ENCODE measurements at places on chromosomes 1 and 21. TPM values are rescaled to one million over a fixed set of nuclear protein-coding genes. Genes with fewer than 3 reads are reported as not detected.

The INAVA gene
- 2.3 TPM for total RNA-seq

The CCDC27 gene
- total RNA-seq = 18.3 TPM

- no peak overlapping the region for H3K4me3 ChIP-seq
- peak; percentile 36 for DNase-seq
- no peaks in the 10 kb centered on the region for H3K27me3 ChIP-seq
Measured at GRCh38 chr1:229430761-229431283, 3.1 kb downstream of the ACTA1 start.

The KCNT2 gene
- total RNA-seq = 3.9 TPM

- H3K27me3 ChIP-seq = no peaks in the 10 kb centered on the region
- peak overlapping the region; percentile 19 for H3K27ac ChIP-seq
- no peak overlapping the region for H3K4me3 ChIP-seq
- DNase-seq = peak; percentile 70
- H3K36me3 ChIP-seq = no peaks in the 10 kb centered on the region
- peaks cover 23% of the 10 kb centered on the region for H3K4me1 ChIP-seq
Measured at GRCh38 chr1:165688046-165688445, 10.3 kb downstream of the ALDH9A1 start.

GRCh38 chr1:205518661-205519540, 14.4 kb downstream of the CDK18 start:
- H3K4me1 ChIP-seq = peaks cover 10% of the 10 kb centered on the region
- no peaks in the 10 kb centered on the region for H3K27me3 ChIP-seq
- H3K4me3 ChIP-seq = no peak overlapping the region

GRCh38 chr1:22319608-22320007, 132.0 kb upstream of the ZBTB40 start:
- DNase-seq = no peak
- H3K27me3 ChIP-seq = no peaks in the 10 kb centered on the region
- no peak overlapping the region for H3K27ac ChIP-seq
- no peak overlapping the region for H3K4me3 ChIP-seq
- H3K4me1 ChIP-seq = no peaks in the 10 kb centered on the region
- no peaks in the 10 kb centered on the region for H3K36me3 ChIP-seq

DNA sequence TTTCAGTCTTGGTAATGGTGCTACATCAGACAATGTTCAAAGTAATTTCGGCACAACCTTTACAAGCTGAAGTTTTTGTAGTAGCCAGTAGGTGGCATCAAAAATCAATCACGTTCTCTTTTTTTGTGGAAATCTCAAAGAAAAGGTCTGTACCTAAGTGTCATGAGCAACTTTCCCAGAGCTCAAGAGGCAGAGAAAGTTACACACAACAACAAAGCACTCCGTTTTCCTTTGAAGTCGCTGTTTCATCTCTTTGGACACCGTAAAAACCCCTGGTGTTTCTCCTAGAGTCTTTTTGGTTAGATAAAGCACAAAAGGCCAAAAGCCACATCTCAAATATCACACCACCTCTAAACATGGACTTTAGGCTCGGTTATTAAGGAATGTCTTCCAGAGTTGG, 131.6 kb downstream of the LHX8 start:
- DNase-seq = no peak
- no peaks in the 10 kb centered on the region for H3K4me1 ChIP-seq
- H3K36me3 ChIP-seq = no peaks in the 10 kb centered on the region
- H3K4me3 ChIP-seq = no peak overlapping the region
- no peaks in the 10 kb centered on the region for H3K27me3 ChIP-seq

DNA sequence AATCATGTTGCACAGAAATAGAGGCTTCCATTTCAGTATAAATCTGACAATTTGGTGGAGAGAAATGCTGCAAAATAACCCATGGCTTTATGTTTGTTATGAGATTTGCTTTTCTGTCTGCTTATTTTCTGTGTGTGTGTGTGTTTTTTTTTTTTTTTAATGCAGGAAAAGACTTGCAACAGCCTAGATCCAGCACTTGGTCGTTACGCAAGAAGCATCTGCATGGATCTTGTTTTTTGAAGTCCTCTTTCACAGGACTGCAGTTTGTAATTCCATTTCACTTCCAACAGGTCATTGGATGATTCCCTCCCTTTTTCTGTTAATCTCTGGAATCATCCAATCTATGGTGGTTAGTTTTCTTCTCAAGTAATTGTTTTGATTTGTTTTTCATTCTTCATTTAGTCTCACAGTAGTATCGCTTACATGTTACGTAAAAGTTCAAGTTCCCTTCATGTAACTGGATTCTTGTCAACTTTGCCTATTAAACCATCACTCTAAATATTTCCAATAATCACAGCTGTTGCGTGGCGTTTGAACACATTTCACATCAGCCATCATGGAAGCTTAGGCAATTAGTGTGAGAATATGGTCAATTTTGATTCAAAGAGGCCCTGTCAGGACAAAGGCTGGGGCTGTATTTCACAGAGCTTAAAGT, 312.9 kb downstream of the NFIA start:
- DNase-seq = no peak
- H3K4me3 ChIP-seq = no peak overlapping the region
- H3K4me1 ChIP-seq = no peaks in the 10 kb centered on the region

- H3K27ac ChIP-seq = no peak overlapping the region
- no peaks in the 10 kb centered on the region for H3K36me3 ChIP-seq
- no peak for DNase-seq
- H3K4me1 ChIP-seq = no peaks in the 10 kb centered on the region
- H3K4me3 ChIP-seq = no peak overlapping the region
- H3K27me3 ChIP-seq = no peaks in the 10 kb centered on the region
Measured at GRCh38 chr1:7264101-7264500, 478.8 kb downstream of the CAMTA1 start.

The IL20 gene
- total RNA-seq = not detected

DNA sequence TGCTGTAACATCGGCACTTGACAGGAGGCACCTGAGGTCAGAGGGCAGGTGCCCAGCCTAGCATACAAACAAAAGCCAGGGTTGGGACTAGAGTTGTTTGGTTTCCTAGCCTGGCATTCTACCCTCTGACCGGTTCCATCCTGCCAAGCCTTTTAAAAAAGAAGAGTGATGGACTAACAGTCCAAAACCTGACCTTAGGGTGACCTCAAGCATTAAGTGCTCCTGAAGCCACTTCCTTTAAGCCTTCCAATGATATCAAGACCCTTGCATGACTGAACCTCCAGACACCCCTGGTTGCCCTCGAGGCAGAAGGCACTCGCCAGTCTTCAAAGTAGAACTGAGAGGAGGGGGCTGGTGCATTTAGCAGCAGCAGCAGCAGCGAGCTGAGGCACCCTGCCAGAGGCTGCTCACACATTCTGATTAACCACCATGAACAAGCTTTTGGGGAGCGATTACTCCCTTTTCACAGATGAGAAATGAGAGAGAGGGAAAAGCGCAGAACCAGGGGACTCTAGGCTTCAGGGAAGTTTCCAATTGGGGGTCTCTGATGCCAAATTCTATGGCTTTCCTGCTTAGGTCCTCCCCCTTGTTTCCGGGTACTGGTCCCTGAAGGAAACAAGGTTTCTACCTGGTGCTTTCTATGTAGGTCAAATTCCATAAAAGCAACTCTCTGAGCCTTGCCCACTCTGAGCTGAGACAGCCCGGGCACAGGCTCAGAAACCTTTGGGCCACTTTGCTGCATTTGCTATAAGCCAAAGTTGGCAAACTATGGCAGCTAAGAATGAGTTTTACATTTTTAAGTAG, 9.2 kb downstream of the SLC2A1 start:
- H3K4me3 ChIP-seq = no peak overlapping the region

GRCh38 chr1:29900712-29901111, 664.4 kb downstream of the PTPRU start:
- no peak overlapping the region for H3K4me3 ChIP-seq
- no peaks in the 10 kb centered on the region for H3K27me3 ChIP-seq
- H3K36me3 ChIP-seq = no peaks in the 10 kb centered on the region

The GFI1 gene
- 4.0 TPM for total RNA-seq

GRCh38 chr1:230393722-230394121, 32.4 kb downstream of the PGBD5 start:
- H3K27ac ChIP-seq = no peak overlapping the region
- H3K4me1 ChIP-seq = no peaks in the 10 kb centered on the region
- no peaks in the 10 kb centered on the region for H3K27me3 ChIP-seq
- H3K4me3 ChIP-seq = no peak overlapping the region
- no peaks in the 10 kb centered on the region for H3K36me3 ChIP-seq

DNA sequence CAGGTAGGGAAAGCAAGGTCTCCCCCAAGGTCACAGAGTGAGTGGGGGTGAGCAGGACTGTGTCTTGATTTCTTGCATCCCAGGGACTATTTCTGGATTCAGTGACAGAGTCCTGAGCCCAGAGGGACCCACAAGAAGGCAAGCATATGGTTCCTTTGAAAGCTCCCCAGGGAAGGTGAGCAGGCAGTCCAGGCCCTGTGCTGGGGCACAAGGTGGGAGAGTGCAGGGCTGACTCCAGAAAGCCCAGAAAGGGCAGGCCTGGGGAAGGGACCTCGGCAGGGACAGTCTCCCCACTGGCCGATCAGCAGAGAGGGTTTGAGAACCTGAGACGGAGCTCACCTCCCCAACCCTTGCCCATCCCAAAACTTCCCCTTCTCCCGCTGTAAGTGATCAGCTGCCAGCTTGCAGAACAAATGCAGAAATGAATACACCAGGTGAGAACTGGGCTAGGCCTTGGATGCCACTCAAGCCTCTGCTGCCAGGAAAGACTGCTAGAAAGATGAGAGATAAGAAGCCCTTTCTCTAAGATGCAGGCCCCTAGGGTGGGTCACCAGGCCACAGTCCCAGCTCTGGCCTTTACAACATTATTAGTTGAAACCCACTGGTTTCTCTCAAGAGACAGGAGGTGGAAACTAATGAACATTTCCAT, 121.0 kb downstream of the GLIS1 start:
- no peak overlapping the region for H3K4me3 ChIP-seq
- H3K36me3 ChIP-seq = no peaks in the 10 kb centered on the region
- H3K27me3 ChIP-seq = no peaks in the 10 kb centered on the region
- H3K27ac ChIP-seq = no peak overlapping the region

DNA sequence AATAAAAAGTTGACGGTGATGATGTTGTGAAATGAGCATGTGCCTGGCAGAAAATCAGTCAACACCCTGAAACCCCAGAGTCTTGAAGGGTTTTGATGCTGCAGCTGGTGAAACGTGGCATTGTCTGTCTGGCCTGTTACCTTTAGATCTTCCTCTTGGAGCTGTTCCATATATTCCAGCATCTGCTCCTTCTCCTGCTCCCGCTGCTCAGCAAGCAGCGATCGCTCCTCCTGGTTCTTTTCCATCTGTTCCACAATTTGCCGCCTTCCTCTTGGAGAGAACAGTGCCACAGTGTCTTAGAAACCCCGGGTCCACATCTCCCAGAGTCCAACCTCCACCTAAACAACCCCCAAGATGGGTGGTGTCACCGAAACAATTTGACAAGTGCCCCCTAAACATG, 15.7 kb downstream of the CFAP45 start:
- no peaks in the 10 kb centered on the region for H3K27me3 ChIP-seq
- no peaks in the 10 kb centered on the region for H3K4me1 ChIP-seq
- no peak overlapping the region for H3K4me3 ChIP-seq
- no peaks in the 10 kb centered on the region for H3K36me3 ChIP-seq

GRCh38 chr1:88228114-88228513, 456.0 kb upstream of the PKN2 start:
- no peak overlapping the region for H3K27ac ChIP-seq
- H3K4me3 ChIP-seq = no peak overlapping the region
- no peaks in the 10 kb centered on the region for H3K36me3 ChIP-seq
- no peaks in the 10 kb centered on the region for H3K4me1 ChIP-seq

- DNase-seq = no peak
- H3K36me3 ChIP-seq = no peaks in the 10 kb centered on the region
- no peaks in the 10 kb centered on the region for H3K27me3 ChIP-seq
- H3K27ac ChIP-seq = no peak overlapping the region
Measured at GRCh38 chr21:45897191-45898027, 84.2 kb upstream of the COL6A1 start.

- H3K4me1 ChIP-seq = peaks cover 7% of the 10 kb centered on the region
- H3K27me3 ChIP-seq = no peaks in the 10 kb centered on the region
- no peak overlapping the region for H3K27ac ChIP-seq
Measured at GRCh38 chr1:230127105-230128054, 60.3 kb downstream of the GALNT2 start.

The SPOCD1 gene
- total RNA-seq = 36.0 TPM

The B3GALT5 gene
- 2.8 TPM for total RNA-seq

DNA sequence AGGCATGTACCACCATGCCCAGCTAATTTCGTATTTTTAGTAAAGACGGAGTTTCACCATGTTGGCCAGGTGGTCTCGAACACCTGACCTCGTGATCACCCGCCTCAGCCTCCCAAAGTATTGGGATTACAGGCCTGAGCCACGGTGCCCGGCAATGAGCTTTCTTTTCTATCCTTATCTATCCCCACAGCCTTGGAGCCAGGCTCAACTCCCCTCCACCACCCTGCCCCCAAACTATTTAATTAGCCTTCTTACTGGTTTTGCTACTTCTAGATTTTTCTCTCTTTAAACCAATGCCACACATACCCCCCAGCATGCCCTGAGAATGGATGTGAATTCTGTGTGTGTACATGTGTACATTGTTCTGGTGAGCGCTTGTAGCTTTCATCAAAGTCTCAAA, 5.7 kb upstream of the VANGL2 start:
- H3K4me3 ChIP-seq = no peak overlapping the region
- DNase-seq = no peak
- H3K27ac ChIP-seq = no peak overlapping the region
- H3K36me3 ChIP-seq = no peaks in the 10 kb centered on the region
- no peaks in the 10 kb centered on the region for H3K4me1 ChIP-seq
- no peaks in the 10 kb centered on the region for H3K27me3 ChIP-seq

- no peak for DNase-seq
- no peak overlapping the region for H3K4me3 ChIP-seq
- H3K27me3 ChIP-seq = no peaks in the 10 kb centered on the region
- H3K27ac ChIP-seq = no peak overlapping the region
- no peaks in the 10 kb centered on the region for H3K36me3 ChIP-seq
Measured at GRCh38 chr21:20276954-20277353, 721.3 kb upstream of the NCAM2 start.

The CFHR2 gene
- not detected for total RNA-seq

The SAMD11 gene
- 47.2 TPM for total RNA-seq

DNA sequence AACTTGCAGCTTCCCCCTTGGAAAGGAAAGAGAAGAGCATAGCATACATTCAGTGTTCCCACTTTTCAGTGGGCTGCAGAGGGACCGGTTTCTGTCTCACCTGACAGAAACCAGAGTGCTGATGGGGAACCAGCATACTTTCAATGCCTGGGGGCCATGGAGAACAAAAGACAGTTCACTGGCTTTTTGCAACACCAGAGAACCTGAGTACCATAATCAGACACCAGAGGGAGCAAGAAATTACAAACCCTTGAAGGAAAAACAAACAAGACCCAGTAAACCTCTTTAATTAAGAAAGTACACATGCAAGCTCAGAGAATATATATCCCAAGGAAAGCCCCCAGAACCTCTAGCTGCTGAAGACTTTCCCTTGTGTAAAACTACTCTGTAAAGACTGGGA, 51.1 kb downstream of the CSMD2 start:
- H3K27ac ChIP-seq = no peak overlapping the region
- no peak overlapping the region for H3K4me3 ChIP-seq
- H3K4me1 ChIP-seq = no peaks in the 10 kb centered on the region
- no peak for DNase-seq

DNA sequence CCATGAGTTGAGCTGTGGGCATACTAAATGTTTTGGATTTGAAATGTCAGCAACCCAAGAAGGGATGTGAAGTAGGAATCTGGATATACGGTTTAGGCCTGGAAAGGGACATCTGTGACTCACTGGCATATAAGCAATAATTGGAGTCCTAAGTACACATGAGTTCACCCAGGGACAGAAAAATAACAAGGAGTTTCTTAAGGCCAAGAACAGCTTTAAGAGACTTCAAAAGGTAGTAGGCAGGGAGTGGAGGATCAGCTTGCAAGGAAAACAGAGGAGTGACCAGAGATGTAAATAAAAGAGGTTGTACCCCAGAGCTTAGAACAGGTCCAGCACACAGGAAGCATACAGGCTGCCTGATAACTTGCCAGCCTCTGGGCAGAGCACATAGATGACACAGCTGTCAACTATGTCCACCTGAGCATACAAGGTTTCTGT, 28.1 kb downstream of the TMEM50B start:
- no peak overlapping the region for H3K27ac ChIP-seq
- DNase-seq = no peak
- H3K36me3 ChIP-seq = no peaks in the 10 kb centered on the region
- H3K27me3 ChIP-seq = no peaks in the 10 kb centered on the region
- H3K4me1 ChIP-seq = no peaks in the 10 kb centered on the region

All from testis (tissue), 5 donors.